ENCODE measurements at places on chromosomes 2 and 18.

GRCh38 chr2:79292958-79293315 is 133.4 kb upstream of the REG3A start:
- no peak for DNase-seq

- DNase-seq = no peak
Observed at GRCh38 chr2:219615894-219616293, 11.5 kb upstream of the SLC4A3 start.

- DNase-seq = no peak
Observed at GRCh38 chr2:118274841-118275510, 186.7 kb downstream of the INSIG2 start.

DNA sequence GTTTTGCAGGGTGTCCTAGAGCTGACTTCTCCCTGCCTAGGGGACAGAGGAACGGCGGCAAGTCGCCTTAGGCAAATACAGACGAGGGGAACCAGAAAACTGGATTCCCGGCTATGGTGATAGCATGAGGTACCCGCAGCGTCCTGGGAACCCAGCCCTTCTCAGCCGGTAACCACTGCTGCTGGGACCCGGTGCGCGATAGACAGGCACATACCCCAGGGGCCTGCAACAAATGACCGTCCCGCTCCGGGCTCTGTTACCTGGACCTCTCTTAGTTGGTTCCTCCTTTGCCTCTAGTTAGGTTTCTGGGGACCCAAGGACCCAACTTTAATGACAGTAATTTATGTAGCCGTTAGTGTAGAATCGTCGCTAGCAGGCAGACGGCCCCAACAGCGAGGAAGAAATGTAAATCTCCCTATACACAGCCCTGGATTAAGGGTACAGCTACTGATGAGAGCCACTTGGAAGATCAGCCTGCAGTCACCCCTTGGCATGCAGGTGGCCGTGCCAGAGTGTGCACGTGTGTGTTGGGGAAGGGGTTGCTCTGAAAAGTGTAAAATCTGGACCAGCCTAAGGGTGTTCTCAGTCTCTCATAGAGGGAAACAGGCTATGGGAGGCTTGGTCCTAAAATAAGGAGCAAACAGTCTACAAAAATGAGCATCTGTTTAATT is 819 bp upstream of the SERPINE2 start:
- DNase-seq = no peak

DNA sequence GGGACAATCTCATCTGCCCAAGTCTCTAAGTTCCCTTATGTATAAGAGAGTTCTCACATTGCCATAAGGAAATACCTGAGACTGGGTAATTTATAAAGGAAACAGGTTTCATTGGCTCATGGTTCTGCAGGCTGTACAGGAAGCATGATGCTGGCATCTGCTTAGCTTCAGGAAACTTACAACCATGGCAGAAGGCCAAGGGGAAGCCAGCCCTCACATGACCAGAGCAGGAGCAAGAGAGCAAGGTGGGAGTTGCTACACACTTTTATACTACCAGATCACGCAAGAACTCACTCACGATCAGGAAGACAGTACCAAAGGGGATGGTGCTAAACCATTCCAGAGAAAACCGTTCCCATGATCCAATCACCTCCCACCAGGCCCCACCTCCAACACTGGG is 73.9 kb downstream of the PRKRA start:
- no peak for DNase-seq

GRCh38 chr2:218186355-218186766 is 19.6 kb upstream of the CXCR1 start:
- DNase-seq = peak; percentile 73

DNA sequence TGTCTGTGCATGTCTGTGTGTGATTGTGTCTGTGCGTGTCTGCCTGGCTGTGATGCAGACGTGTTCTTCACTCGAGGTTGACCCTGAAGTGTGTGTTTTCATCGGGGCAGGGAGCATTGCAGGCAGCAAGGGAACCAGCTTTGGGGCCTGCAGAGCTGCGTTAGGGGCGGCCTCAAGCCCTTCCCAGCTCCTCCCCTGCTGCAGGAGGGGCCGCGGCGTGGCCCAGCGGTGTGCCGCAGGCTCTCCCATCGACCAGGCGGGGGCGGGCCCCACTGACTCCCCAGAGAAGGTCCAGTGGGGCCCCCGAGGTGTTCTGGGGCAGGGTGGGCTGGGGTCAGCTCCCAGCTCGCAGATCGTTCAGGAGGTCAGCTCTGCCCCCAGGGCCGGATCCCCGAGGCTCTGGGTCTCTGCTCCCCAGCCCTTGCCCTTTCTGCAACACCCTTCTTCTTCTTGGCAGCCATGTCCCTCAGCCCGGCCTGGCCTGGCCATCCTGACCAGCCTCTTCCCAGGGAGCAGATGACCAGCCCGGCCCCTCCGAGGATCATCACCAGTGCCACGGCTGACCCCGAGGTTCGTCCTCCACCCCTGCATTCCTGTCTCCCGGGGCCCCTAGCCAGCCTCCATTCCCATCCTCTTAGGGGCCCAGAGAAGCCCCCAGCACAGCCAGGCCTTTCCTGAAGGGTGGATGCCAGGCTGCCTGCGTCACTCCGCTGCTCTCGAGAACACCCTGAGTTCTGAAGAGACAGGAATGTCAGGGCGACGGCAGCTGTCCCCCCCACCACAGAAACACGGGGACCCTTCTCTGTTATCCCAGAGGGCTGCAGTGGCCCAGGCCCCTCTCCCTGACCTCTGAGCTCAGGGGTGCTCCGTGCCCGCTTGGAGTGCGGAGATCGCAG is 11.1 kb upstream of the KLHL30 start:
- DNase-seq = no peak

GRCh38 chr2:42987112-42987922 is 194.9 kb upstream of the HAAO start:
- DNase-seq = no peak

- no peak for DNase-seq
Observed at GRCh38 chr2:51953931-51954330, 922.0 kb upstream of the NRXN1 start.

- no peak for DNase-seq
Observed at GRCh38 chr2:177343773-177344172, 48.8 kb upstream of the AGPS start.

DNA sequence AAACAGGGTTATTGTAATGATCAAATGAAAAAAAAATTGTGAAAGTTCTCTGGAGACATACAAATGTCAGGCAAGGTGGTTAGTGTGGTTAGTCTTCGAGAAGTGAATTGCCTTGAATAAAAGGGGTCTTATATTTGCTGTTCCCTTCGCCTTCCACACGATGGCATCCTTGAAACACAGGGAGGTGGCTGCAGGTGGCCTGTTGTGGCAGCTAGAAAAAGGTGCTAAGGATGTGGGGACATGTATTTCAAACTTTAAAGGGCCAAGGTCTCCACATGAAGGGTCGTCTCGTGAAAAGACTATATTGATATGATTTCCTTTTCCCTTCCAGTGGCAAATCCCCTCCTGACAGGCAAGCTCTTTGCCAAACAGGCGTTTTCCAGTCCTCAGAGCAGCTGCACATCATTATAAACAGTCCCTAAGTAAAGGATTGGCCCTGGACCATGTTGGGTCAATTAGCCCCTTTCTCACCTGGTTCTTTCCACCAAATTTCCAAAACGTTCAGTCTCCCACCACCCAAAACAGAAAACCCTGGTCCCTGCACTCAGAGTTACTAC is 68.5 kb downstream of the COPS8 start:
- peak; percentile 38 for DNase-seq

- no peak for DNase-seq
Observed at GRCh38 chr2:28704621-28705020, 47.0 kb upstream of the PPP1CB start.

DNA sequence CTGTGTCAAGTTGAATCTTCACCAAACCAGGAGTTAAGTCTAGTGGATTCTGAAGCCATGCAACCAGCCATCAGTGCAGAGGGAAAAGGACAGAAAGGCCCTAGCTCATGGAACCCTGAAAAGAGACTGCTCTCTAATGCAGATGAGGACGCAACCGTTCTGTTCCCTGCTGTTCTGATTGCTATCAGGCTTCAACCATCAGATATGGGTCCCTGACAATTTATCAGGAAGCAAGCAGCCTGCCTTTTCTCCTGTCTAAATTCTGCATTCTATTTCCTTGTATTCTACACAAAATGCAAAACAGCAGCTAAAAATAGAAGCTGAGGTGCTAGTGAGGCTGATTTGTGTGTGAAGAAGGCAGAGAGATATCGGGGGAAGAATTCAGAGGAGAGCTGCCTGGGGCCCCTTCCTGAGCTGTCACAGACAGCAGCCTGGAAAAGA is 68.4 kb upstream of the RTN4 start:
- no peak for DNase-seq

- DNase-seq = peak; percentile 30
Observed at GRCh38 chr2:238235331-238235732, 4.5 kb downstream of the HES6 start.

DNA sequence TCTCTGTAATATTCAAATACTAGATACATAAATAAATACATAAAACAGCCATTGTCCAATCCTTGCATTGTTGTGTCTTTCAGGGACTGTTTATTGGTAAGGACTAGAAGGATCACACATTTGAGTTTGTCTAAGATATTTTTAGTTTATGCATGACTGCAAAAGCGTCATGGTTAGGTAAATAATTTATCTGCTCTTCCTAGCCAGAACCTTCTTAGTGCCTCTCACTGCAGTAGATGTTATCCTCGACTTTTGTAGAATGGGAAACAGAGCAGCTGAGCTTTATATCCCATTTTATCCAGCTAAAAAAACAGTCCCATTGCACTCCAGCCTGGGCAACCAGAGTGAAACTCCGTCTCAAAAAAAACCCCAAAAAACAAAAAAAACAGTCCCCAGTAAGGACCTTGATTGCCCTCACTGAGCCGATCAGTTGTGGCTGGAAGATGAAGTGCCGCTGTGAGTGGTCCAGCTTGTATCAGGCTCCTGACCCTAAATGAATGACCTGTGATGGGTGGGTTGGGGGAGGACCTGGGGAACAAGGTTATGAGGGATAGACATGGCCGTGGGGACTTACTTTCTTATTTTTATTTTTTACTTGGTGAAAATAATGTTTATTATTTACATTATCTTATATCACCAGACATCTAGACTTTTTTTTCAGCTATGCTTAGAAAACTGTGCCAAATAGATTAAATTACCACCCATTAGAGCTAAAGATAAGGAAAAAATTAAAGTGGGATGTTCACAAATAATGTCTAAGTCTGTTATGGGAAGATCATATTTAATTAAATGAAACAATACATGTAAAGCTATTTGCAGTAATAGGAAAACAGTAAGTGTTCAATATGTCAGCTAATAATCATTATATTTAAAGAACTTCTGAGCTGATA is 10.9 kb upstream of the ADAM23 start:
- DNase-seq = no peak

DNA sequence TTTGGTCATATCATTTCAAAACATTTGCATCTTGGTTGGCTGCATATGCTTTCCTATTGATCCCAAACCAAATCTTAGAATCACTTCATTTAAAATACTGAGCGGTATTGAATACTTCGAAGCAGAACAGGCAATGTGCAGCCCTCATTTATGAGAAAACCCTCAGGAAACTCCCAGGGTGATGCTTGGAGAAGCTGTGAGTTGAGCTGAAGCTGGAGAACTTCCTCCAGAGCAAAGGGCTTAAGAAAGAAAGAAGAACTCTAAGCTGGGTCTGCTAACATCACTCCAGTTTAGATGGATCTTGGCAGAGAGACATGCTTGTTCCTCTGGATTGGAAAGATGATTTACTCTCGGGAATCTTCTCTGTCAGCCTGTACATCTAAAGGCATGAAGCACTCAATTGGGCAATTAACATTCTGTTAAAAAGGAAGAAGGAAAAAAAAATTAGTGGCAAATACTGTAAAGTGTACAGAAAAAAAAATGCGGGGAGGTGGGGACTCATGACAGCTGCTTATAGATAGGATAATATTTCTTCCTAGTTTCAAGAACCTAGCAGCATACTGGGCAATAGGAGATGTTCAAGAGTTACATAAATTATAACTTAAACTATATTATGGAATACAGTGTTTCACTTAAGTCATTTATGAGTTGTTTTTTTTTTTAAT is 49.5 kb downstream of the ATIC start:
- DNase-seq = no peak

- DNase-seq = no peak
Observed at GRCh38 chr2:182605166-182605565, 110.9 kb upstream of the DNAJC10 start.

GRCh38 chr2:185807351-185807750 is 68.7 kb downstream of the FSIP2 start:
- no peak for DNase-seq

DNA sequence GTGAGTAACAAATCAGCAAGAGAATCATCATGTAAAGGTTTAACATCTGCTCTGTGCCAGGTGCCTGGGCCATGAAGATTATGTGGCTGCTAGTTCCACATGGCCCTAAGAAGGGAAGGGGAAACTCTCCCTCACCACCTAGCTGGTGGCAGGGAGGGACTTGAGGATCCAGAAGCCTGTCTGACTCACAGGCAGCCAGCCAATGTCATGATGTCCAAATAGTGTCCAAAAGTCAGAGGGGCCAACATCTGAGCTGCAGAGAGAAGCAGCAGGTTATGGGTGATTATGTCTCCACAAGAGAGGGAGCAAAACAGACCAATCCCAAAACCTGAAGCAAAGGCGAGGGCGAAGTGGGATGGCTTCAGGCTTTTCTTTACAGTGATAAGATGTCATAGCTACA is 61.9 kb upstream of the SPP2 start:
- DNase-seq = no peak

DNA sequence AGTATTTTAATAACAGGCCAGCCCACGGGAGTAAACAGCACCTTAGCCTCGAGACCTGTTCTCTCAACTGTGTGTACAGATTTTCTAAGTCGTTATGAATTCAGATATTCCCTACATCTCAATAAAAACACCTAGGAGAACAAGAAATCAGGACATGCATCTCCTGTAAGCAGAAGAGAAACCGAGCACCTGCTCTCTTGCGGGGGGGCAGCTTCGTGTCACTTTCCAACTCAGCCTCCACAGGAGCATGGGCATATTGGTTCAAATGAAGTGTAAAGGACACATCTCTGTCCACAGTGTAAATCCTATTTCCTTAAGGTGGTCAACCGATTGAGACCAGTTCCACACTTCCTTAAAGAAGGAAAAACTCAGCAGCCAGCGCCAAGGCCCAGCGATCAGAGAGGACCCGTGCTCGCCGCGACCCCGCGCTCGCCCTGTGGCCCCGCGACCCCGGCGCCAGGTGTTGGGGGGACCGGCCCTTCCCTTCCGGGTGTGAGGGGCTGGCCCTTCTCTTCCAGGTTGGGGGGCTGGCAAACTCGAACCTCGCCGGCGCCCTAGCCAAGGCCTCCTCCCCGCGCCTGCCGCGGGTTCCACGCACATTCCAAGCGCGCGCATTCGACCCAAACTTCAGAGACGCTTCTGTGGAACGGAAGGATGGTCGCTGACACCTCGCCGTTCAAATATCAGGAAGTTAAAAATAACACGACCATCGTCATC is 652 bp downstream of the SH3YL1 start:
- DNase-seq = no peak

DNA sequence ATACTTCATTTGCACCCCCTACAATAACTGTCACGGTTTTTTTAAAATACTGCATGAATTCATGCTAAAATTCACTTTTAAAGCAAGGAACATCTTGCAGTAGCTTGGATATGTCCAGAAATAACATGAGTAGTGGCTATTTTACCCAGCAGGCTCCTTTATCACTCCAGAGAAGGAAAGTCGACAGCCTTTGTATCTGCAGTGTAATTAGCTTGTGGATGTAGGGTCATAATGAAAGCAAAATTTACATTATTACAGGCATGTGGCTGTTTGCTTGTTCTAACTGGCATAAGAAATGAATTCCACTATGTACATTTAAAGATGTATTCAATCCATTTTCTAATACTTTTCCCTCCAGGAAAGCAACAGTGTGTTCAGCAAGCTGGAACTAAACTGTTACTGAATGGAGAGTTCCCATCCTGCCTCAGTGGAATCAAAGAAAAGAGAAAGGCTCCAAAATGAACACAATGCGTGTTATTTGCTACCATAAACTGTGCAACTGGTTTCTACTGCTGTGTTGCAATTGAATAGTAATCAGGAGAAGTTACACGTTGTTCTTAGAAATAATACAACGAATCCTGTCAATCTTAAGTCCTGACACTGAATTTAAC is 321.2 kb upstream of the VRK2 start:
- DNase-seq = no peak
